Head of caudate nucleus (tissue), 42 donors: ENCODE measurements at places on chromosomes 16 and 17.

DNA sequence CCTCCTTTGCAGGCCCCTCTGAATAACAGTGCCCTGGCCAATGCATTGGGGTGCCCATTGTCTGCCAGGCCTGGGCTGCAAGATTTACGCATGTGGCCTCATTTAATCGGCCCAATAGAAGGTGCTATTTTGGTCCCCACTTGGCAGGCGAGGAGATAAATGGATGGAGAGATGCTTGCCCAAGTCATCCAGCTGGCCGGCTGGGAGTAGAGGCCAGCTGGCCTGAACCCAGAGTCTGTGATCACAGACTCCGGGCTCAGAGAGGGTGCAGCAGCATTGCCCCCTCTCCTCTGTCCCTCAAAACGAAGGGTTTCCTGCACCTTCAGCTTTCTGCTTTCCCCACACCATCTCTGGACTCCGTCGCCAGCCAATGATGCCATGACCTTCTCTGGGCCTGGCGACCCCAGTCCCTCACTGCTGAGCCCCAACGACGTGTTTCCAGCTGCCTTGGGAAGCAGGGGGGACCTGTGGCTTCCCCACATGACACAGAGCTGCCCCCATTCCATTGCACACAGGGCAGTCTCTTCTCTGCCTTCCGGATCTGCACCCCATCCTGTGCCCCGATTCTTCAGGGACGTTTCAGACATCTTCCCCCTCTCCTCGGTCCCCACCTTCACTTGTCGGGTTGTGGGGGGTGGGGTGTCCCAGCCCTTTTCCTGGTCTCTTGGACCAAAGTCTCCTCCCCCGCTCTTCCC, 3.5 kb upstream of the ADGRG1 start:
- DNase-seq: peak; percentile 81

DNA sequence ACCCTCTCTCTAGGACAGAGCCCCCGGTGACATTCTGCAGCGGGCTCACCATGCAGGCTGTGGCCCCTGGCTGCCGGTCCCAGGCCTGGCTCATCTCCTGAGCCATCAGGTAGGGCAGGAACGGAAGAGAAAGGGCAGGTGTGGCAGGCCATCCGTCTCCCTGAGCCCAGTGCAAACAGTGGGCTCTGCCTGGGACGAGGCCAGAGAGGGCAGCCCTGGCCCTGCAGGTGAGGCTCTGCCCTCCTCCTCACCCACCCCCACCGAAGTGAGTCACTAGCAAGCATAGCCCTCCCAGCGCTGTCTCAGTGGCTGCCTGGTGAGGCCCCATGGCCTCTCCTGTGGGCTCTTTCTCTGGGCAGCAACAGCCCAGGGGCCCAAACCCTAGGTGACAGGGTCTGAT, 14.5 kb downstream of the OTOP3 start:
- no peak for DNase-seq

DNA sequence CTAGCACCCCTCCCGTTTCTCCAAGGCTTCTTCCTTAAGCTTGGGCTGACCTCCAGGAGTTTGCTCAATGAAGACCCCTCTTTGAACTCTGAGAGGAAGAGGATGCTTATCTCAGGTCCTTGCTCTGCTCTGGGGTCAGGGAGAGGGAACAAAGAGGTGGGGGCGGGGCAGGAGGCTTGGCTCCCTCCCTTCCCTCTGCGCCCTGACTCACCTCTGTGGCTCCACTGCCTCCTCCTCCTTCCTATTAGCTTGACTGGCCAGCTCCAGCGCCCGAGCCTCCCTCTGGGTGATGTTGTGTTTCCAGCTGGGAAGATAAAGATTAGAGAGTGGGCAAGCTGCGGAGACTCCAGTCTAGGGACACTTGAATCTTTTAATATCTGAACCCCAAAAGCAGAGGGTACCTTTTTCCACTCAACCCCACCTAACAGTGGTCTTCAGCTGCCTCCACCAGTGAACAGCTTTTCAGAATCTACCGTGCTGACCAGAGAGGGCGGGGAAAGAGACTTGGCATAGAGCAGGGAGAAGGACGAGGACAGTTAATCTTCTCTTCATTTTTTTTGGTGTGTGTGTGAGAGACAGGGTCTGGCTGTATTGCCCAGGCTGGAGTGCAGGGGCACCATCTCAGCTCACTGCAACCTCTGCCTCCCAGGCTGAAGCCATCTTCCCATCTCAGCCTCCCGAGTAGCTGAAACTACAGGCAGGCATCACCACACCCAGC, 6.7 kb downstream of the GIP start:
- no peak for DNase-seq

GRCh38 chr17:82495844-82496528, 23.5 kb upstream of the FOXK2 start:
- no peak for DNase-seq

GRCh38 chr17:76726776-76727718, at the start of gene METTL23:
Gene METTL23, plus strand, starts transcription at chr17:76726839. Its CDS starts 2,872 bp downstream, at chr17:76729711.
- peak; percentile 66 for DNase-seq

DNA sequence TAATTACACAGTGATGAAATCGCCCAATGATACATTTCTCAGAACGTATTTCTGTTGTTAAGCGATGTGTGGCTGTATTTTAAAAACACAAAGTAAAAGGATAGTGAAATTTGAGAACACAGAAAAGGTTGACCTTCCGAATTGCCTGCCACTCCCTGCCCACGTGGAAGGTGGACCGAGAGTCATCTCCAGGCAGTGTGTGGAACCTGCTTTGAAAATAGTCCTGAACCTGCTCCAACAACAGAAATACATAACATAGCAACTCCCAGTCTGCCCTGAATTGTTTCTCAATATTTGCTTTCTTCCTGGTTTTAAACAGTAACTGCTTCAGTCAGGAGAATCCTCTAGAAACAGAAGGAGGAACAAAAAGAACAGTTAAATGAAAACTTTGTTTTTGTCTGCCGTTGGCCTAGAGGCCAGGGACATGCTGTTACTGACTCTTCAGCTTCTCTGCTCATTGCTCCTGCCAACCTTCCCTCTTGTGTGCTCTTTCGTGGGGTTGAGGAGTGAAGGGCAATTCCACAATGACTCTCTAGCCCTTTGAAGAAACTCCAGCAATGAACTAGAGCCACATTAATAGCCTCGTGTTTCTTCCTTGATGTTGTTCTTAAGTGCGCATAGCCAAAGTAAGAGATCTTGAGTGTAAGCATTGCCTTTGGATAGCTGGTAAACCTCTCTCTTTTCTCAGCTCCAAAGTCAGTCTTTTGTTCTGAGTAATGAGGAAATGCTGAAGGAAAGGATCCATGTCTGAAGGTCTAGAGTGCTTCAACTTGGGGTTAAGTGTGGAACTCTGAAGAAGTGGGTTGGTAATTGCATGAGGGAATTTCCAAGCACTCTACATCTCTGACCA, 452.5 kb upstream of the CCL2 start:
- no peak for DNase-seq

GRCh38 chr16:70694088-70694867, 8.4 kb upstream of the MTSS2 start:
- no peak for DNase-seq

- DNase-seq: no peak
These were observed 163.4 kb downstream of the ZFHX3 start for GRCh38 chr16:72884573-72884972.

- DNase-seq: no peak
These were observed 6.8 kb downstream of the KIF18B start for GRCh38 chr17:44940768-44941167.

DNA sequence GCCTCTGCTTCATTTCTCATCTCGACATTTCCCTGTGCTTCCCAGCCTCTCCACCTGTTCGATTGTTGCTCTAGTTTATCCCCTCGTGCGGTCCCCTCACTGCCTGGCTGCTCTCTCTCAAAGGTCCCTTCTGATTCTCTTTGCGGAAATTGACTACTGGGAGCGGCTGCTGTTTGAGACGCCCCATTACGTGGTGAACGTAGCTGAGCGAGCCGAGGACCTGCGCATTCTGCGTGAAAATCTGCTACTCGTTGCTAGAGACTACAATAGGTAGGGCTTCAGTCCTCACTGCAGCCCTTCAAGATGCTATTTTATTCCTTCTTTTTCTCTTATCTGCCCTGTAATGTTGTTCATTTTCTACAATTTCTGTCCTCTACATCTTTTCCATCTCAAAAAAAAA, 39.4 kb downstream of the DNAH2 start:
- DNase-seq: no peak

- no peak for DNase-seq
These were observed 32.1 kb downstream of the WDR45B start for GRCh38 chr17:82616021-82616711.

DNA sequence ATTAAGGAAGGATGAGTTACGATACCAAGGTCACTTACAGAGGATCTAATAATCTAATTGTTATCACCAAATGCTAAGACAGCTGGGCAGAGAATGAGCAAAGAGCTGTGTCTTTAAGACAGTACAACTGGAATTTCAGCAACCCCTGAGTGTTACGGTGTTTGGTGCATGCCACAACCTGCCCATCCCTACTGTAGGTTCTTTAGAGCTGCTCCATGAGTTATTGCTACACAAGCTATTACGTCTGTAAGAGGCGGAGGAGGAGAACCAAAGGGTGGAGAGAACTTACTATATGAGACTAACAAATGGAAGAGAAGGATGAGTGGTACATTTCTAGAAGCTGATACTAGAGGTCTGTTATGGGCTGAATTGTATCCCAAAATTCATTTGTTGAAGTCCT, 14.2 kb upstream of the C17orf78 start:
- no peak for DNase-seq

DNA sequence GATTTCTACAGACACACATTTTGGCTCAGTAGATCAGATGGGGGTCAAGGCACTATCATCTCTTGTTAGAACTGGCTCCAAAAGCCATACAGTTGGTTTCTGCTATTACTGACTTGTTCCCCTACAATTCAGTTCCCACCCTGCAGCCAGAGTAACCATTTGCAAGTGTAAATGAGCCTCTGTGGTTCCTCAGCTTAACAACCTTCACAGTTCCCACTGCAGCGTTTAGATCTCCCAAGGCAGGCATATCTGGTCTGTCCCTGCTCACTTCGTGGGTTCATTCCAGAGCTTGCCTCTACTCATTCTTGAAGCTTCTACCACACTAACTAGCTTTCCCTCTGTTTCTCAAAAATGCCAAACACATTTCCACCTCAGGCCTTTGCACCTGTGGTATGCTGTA, 186.1 kb downstream of the CBLN1 start:
- no peak for DNase-seq

GRCh38 chr16:82344157-82344556, 174.1 kb upstream of the MPHOSPH6 start:
- peak; percentile 65 for DNase-seq
